ENCODE measurements at places on chromosomes 6 and 20.

DNA sequence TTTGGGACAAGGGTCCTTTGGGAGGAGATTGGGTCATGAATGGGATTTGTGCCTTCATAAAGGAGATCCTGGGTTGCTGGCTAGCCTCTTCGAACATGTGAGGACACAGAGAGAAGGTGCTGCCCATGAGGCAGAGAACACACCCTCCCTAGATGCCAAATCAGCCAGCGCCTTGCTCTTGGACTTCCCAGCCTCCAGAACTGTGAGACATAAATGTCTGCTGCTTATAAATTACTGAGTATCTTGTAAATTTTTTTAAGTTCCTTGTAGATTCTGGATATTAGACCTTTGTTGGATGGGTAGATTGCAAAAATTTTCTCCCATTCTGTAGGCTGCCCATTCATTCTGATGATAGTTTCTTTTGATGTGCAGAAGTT, 297.5 kb upstream of the FOXQ1 start:
- no peak for DNase-seq

- no peak for DNase-seq
Measured at GRCh38 chr6:166439366-166440091, 56.8 kb upstream of the MPC1 start.

DNA sequence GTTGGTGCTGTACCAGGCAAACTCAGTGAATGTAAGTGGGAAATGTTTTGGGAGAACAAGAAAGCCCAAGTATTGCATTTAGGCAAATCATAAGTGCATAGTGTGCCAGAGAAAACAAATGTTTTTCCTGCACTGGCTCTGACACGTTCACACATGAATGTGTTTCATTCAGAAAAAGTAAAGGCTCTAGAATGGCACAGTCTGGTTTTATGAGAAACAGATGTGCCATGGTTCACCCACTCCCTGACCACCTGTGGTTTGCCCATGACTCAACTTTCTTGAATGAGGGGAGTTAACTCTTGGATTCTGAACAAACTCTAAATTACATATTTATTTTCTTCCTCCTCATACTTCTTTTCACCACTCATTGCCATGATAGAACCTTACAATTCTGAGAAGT, 126.9 kb downstream of the KCNQ5 start:
- DNase-seq: no peak

- DNase-seq: no peak
Measured at GRCh38 chr6:52087498-52087999, at the start of gene PKHD1. PKHD1 (minus strand) TSS chr6:52087613; CDS start chr6:52084933, 2,680 bp downstream.

DNA sequence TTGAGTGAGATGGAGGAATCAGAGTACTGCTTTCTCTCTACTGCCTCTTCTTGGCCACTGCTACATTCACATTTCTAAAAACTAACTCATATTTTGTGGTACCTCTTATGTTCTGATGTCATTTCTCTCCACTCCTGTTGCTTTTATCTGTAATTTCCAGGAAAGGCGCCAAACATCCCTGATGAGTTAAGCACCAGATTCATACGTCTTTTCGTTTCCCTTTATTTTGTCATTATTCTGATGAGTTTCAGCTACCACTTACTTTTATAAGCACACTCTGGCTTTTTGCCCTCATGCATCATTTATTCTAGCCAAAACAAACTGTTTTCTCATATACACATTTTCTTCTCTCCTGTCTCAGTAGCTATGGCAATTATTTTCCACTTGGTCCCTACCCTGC, 680.0 kb downstream of the RNF144B start:
- no peak for DNase-seq

DNA sequence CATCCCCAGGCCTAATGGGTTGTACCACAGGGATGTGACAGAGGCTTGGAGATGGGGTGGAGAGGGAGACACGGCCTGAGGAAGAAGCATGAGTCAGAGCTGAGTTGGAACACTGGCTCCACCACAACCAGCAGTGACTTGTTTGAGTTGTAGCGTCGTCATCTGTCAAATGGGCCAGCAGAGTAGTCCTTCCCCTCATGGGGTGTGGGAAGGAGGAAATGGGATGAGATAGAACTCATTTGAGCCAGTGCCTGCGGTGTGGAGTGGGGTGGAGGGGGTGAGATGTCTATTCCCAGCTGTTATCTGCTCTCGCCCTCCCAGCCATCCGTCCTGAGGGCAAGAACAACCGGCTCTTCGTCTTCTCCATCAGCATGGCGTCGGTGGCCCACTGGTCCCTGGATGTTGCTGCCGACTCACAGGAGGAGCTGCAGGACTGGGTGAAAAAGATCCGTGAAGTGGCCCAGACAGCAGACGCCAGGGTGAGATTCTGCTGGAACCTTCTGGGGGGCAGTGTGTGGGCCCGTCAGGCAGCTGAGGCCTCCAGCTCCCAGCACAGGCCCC, 32.5 kb downstream of the PLCG1 start:
- DNase-seq: no peak

- no peak for DNase-seq
Measured at GRCh38 chr6:21587961-21588480, 5.5 kb upstream of the SOX4 start.

DNA sequence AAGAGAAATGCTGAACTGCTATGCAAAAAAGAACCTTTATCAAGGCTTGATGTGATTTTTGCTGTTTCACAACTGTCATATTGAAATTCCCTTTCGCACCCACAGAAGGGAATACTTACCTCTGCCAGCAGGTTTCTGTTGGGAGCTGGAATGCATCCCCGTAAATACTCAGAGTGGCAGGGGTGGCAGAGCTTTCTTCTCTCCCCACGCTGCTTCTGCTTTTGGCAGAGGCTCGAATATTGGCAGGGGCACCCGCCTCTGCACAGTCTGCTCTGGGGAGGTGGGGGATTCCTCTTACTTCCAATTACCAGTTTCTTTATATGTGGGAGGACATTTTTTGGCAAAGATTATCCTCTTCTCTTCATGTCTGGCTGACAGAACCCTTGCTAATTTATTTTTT, 28.4 kb downstream of the TMEM200A start:
- DNase-seq: no peak

DNA sequence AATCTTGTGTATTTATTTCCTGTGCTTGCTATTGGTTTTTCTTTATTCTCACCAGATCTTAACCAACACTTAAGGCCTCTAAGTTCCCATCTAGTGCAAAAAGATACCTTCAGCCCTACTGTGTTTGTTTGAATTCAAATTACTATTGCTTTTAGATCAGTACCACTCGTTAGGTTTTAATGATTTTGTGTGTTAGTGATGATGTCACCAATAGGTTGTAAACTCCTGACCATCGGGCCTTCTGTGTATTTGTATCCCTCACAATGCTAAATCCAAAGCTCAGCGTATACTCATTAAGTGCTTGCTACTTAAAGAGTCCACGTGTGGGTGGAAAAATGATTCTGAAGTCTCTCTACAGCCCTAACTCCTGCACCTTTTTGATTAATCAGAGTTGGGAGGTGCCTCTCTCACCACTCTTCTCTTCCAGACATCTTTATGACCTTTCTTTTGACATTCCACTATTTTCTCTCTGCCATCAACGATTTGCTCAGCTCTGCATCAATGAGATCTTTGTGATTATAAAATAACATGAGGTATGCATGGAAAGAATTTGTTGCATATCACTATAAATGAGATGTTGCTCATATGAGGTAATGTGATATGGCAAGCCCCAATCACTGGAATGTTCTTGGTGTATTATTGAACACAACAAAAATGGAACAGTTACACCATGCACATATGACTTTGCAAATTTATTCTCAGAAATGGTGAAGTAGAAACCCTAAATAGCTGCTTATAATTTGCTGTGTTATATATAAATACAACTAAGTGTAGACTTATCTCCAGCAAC, 55.1 kb upstream of the LAMA2 start:
- DNase-seq: no peak

GRCh38 chr6:157647261-157647915, 175.7 kb upstream of the SNX9 start:
- DNase-seq: no peak

DNA sequence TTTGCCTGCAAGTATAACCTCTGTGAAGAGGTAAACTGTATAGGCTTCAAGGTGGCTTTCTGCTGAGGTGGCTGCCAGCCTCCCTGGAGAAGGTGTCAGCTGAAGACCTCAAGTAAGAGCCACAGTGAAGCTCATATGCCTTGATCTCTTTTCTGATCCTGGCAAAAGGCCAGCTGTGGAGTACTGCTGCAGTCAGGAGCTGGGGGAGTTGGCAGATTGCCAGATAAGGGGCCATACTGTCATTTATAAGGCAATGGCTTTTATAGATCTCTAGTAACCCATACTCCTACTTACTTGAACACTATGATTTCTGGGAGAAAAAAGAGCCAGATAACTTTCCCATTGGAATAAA, 8.8 kb upstream of the CEP85L start:
- peak; percentile 39 for DNase-seq

DNA sequence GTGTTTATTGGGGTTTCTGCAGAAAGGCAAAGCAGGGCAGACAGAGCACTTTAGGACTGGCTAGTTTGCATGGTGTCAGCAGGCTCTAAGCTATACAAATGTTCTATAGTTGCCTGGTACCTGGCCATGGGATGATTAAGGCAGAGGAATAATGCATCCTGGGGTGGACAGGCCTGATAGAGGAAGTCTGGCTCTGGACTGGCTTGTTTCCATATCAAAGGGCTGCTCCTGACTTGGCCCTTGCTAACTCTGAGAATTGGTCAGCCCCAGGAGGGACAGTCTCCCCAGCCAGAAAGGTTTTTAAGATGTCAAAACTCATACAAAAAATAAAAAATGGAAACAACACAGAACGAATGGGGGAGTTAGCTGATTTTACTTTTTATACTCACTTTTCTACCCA, 136.9 kb downstream of the TBC1D7 start:
- no peak for DNase-seq

DNA sequence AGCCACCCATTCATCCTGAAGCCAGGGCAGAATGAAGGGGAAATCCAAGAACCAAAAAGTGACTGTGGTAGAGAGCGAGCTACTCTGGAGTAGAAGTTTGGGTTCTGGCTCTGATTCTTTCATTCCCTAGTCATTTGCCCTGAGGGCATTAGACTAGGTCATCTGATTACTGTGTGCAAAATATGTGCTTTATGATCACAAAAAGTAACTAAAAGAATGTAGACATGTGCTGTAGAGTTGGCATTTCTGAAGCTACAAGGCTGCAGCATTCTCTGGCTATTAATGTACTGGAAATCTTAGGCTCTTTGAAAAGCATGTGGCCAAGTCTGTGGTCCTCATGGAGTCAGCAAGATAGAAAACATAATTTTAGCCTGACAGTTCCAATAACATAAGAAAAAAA, 94.2 kb downstream of the TBC1D7 start:
- DNase-seq: no peak

GRCh38 chr6:149925974-149926777, 3.3 kb upstream of the RAET1G start:
- DNase-seq: peak; percentile 46

- no peak for DNase-seq
Measured at GRCh38 chr20:3659492-3660261, 3.5 kb downstream of the GFRA4 start.

DNA sequence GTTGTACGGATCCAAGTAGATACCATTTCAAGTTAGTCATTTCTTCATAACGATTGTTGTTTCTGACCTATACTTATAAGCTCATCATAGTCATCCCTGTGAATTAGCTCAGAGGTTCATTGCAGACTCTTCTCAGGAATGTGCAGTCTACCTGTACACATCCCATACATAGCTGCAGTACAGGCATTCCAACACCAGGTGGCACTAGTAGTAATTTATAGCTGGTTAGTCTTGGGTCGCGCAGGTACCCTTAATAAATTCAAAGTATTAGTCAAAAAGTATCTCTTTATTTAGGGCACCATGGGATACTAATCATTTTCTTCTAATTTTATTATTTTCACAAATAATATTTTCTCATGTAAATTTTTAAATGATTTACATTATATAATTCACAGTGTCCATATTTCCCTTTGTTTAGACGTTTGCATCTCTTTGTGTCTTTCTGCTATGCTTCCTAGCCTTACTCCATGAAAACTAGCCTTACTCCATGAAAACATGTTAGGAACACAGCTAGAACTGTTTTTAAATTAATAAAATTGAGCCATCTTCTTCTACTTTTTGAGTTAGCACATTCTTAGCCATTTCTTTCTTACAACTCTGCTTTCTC, 128.6 kb upstream of the FAM83B start:
- DNase-seq: no peak

- no peak for DNase-seq
Measured at GRCh38 chr6:43969158-43969981, 157.9 kb downstream of the MRPL14 start.

DNA sequence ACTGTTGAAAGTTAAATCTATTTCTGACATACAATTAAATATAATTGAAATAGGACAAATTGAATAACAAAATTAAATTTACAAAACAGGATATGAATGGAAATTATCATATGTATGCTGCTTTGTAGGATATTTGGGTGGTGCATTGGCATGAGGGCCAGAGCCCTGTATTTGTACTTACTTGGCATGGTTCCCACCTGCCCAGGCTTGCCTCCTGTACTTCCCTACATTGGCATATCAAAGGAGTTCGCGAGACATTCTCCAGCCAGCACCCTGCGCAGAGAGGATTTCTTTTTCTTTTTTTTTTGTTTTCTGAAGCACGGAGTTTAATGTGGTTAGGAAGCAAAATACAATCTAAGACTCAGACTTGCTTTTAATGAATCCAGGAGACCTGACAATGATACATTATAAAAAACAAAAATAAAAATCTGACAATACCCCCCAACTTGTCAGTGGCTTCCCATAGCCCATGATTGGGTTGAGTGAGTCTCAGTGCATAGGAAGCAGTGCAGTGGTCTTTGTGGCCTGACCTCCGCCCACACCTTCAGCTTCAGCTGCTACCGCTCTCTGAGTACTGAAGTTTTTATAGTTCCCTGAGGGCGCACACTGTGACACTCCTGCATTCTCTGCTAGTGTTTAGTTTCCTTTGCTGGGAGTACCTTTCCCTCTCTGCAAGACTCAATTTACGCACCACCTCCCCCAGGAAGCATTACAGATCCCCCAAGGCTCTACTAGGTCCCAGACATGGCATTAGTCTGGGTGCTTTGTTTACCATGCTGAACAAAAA, 440.8 kb downstream of the UTRN start:
- DNase-seq: no peak

GRCh38 chr6:144314562-144314961, 29.4 kb downstream of the UTRN start:
- no peak for DNase-seq

DNA sequence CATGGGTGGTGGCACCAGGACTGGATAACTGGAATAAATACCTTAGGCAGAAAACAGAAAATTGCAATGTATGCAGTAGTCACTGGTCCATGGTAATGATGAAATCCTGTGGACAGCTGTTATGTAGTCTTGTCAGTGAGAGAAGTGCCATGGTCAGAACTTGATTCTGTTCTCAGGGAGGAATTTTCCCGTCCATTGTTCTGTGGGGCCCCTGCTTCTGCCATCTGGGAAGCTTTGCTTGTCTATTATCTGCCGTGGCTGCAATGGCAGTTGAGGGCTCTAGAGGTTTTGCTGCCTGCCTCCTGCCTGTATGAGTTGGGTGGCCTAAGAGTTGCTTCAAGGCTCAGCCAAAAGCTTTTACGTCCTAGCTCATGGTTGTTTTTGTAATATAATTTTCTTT, 126.8 kb upstream of the SLC35B3 start:
- DNase-seq: no peak

DNA sequence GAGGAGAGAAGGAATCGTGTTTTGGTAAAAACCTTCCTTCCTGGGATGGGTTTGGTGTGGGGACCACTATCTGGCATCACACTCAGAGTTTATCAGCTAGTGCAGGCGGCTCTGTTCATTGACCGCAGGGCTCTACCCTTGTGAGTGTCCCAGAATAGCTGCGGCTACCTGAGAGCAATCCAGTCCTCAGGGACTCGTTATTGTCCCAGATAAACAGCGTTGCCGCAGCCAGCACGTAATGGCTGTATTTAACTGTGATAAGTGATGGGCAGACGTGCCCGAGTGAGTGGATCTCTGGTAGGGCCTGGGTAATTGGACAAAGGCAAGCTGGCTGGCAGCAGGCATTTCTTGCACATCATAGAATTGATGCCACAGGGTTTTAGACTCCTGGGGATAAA, 163.3 kb downstream of the SOBP start:
- DNase-seq: no peak

All from activated T-helper 1 cell treated with Interleukin-2 at 50 U/mL for 16 hours (primary cell).